Right lobe of liver (tissue), 6 donors: ENCODE measurements at places on chromosomes 11 and 22.

DNA sequence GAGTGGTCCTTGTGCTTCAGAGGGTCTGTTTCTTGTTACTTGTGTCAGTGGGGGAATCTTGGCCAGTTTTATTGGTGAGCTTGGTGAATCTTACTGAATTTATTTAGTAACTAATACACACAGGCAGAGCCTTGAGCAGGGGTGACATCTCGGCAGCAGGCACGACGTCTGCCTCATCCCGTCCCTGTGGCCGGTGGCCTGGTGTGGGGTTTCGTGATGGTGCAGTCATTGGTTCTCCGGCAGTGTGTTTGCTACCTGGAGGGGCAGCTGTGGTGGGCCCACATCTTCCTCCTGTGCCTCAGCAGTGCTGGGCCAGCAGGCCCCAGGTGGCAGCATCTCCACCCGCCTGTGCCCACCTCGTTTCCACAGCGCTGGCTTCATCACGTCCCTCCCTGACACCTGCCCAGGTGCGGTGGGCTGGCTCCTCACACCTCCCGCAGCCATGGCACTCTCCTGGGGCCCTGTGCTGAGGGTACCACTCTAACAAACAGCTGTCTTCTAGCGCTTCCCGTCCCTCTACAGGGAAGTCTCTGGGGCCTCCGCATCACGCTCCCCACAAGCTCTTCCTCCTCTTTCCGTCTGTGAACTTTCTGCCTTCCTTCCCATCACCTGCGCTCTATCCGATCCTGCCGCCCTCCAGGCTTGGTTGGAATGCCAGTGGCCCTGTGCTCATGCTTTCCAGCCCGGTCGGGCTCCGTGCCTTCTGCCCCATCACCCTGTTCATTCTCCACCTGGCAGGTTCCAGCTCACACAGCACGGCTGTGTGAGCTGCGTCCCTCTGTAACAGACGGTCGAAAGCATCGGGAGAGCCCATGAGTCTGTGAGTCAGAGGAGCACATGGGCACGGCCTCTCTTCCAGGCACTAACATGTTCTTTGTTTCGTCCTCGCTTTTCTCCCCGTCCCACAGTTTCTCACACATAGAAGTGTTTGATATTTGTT lies 203.4 kb downstream of the TBC1D22A start:
- no peak for DNase-seq

GRCh38 chr11:86799680-86800075 lies 664 bp upstream of the PRSS23 start:
- no peak for DNase-seq

DNA sequence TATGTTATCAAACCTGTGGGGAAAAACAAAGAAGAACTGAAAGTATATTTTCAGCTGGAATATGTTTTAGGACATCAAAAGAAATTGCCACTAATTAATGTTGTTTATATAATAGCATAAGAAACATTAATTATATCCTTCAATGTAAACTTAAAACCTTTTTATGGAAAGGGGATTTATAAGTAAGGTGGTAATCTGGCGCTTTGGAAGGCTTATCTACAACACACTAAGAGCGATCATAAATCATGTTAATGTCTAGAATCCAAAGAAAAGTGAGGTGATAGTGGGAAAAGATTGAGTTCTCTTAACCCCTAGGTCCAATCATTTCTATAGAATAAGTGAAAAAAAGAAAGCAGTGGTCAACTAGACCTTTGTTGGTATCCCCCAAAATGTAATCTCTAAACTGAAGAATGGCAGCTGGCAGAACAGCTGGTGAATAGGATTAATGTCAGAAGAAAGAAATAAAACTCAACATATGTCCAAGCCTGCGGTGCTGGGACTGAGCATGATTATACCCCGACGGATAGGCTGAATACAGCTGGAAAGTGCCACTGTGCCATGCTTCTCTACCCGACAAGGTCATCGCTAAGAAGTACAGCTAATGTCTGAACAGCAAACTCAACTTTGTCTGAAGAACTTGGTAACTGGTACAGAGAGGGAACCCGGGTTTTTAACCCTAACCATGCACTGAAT lies 64.0 kb downstream of the SOX6 start:
- no peak for DNase-seq

DNA sequence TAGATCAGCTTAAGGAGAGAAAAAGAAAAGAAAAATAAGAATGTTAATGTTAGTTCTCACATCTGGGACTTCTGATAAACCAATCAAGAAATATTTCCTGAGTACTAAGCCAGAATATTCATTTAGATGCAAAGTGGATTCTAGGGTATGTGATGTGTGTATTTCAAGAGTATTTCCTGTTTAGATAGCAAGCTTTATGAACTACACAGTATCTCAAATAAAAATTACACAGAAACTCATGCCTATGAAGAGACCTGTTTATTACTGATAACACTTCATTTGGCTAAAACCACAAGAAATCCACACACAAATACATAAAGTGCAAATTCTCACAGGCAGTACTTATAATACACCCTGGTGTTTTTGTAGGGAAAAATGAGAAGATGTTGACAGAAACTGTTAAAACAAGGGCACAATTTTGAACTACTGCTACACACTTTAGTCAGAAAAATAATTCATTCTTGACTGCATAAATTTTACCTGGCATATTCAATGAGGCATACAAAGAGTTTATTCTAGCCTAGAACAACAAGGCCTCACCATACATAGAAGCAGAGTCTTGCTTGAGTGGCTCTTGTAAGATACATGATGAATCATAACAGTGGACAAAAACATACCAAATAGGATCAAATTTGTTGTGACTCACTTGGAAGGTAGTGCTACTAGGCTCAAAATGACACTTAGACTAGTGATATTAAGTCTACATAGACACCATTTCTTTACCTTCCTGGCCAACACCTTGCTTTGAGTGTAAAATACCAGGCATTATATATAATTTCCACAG lies 18.8 kb upstream of the P4HA3 start:
- no peak for DNase-seq

GRCh38 chr11:127307700-127308099 lies 307.1 kb upstream of the KIRREL3 start:
- DNase-seq, result no peak

GRCh38 chr11:58923300-58923788 lies 15.9 kb upstream of the GLYATL1 start:
- DNase-seq, result no peak

GRCh38 chr11:86949995-86950660 lies 5.1 kb downstream of the FZD4 start:
- DNase-seq, result no peak

DNA sequence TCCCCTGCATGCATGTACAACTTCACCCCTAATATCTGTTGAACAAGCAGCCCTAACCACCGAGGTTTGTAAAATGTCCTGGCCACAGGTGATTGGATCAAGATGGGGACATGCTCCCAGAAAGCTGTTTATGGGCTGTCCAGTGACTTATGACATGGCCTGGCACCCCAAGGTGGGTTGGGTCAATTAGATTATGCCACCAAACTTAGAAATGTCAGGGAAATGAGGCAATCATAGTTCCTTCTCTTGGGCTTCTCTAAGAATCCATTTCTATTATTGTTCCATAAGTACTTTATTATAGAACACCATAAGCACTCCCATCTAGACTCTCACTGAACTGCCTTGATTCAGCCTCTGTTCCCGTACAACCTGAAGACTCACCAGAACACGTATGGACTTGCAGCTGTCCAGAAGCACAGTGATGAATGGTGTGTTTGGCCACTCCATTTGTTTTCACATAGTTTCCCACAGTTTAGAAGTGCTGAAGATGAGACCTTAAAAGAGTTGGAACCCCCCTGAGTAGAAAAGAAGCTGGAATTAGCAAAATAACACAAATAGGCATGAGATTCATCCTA lies 45.5 kb upstream of the OLFML1 start:
- DNase-seq, result no peak
